ENCODE measurements at places on chromosomes 7 and 10.

- DNase-seq: no peak
Measured at GRCh38 chr10:71209352-71209715, 3.0 kb upstream of the UNC5B start.

DNA sequence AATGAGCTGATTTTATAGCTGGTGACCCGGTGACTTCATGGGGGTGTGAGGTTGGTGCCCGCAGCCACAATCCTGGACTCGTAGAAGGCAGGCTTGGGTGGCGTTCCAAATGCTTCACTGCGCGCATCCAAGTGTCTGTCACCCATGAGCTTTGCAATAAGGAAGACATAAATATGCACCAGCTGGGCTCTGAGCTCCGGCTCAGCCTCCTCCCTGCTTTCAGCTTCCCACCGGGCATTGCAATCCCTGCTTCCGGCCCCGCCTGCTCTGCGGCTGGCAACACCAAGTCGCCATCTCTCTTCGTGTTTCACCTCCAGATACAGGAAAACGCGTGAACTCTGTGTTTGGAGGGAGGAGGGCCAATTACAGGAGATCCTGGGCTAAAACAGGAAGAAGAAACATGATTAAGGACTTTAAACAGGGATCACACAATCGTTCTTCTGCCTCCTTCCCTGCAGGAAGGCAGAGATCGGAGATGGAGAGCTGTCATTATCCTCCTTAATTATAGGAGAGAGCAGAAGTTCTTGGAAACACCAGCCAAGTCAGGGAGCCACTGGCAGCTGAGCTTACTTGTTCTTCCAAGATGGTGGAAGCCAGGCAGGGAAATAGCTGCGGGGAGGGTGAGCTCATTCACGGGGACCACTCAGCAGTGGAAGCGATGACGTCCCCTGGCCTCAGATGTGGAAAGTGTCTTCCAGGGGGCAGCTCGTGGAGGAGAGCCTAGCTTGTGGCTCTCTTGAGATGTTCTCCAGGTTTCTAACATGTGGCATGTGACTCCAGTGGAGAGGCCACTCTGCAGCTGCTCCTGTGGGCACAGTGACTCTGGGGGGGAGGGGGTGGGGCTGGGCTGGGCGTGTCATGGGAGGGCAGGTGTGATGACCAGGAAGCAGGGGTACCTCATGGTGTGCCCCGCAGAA, 134.9 kb downstream of the CAMK1D start:
- peak; percentile 37 for DNase-seq

GRCh38 chr7:26861050-26861449, 3.3 kb downstream of the SKAP2 start:
- no peak for DNase-seq

GRCh38 chr10:93977442-93977841, 16.3 kb upstream of the PLCE1 start:
- DNase-seq: no peak

DNA sequence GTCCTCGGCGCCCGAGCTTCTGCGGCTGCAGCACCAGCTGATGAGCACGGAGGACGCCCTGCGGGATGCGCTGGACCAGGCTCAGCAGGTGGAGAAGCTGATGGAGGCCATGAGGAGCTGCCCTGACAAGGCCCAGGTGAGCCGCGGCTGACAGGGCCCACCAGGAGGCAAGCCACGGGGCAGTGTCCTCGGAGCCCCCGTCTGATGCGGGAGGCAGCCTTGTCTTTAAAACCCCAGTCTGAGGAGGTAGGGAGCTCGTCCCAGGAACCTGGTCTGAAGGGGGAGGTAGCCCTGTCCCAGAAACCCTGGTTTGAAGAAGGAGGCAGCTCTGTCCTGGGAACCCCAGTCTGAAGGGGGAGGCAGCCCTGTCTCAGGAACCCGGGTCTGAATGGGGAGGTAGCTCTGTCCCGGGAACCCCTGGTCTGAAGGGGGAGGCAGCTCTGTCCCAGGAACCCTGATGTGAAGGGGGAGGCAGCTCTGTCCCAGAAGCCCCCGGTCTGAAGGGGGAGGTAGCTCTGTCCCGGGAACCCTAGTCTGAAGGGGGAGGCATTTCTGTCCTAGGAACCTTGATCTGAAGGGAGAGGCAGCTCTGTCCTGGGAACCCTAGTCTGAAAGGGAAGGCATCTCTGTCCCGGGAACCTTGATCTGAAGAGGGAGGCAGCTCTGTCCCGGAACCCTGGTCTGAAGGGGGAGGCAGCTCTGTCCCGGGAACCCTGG, 53.1 kb upstream of the GTF2IRD1 start:
- no peak for DNase-seq

- DNase-seq: no peak
Measured at GRCh38 chr7:132394283-132395198, 181.7 kb downstream of the PLXNA4 start.

DNA sequence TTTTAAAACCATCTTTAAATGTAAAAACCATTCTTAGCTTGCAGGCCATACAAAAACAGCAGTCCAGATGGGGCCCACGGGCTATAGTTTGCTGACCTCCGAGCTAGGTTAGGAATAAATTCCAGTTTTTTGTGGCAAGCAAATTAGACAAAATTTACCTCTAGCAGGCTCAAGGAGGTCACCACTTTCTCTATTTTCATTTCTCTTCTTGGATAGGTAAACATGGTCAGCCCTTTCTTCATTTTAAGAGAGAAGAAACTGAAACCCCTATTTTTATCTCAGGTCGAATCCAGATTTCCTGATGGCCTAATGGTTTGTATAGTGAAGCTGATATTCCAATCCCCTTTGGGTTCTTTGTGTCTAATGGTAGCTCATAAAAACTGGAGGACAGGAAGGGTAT, 10.7 kb downstream of the IKZF5 start:
- no peak for DNase-seq

GRCh38 chr10:67663449-67664087, 32.4 kb downstream of the CTNNA3 start:
- DNase-seq: no peak

DNA sequence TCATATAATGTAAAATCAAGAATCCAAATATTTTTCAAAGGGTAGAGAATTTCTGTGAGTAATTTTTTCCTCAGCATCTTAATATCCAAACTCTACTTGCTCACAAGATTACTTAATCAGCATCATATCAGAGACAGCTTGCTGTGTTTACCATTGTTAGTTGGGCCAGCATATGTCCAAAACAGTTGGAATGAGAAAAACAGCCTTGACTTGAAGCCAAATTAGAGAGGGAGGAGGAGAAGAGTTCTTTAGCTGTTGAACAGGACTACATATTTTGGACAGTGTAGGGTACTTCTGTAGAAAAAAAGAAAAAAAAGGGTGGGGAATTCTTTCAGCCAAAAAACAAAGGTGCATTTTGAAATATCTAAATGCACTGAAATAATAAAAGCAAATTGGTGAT, 69.8 kb downstream of the HDAC9 start:
- no peak for DNase-seq

- DNase-seq: no peak
Measured at GRCh38 chr10:49094646-49095045, 20.7 kb downstream of the VSTM4 start.

- no peak for DNase-seq
Measured at GRCh38 chr10:70909326-70909935, 21.1 kb upstream of the PCBD1 start.

- no peak for DNase-seq
Measured at GRCh38 chr10:132616996-132617736, 79.6 kb downstream of the INPP5A start.

GRCh38 chr7:100949227-100949932, at the start of gene MUC3A:
Gene MUC3A (plus strand): TSS chr7:100949534. CDS start chr7:100949625, 91 bp downstream.
- no peak for DNase-seq

DNA sequence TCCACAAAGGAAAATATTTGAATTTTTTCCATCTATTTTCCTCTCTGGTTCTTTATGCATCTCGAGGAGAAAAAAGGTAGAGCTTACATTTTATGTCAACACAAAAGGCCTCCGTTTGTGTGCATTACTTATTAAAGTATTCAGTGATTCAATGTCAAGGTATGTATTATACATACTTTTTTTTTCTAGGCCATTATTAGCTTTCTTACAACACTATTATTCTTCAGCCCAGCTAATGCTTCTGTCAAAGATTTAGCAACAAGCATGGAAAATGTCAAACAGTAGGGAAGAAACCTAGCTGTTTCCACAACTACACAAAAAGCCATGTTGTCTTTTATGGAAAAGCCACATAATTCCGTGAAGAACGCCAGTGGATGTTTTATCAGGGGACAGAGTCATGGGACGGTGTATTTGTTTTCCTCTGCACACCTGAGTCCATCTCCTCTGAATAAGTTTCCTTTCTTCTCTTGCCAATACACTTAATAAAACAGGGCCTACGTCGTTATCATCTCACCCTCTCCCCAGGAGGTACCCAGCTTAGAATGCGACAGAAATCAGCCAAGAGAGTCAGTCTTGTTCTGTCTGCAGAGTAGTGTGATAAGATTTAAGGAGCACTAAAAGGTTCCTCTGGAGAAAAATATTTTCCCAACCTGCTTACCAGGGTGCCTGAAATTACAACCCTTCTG, 209.7 kb upstream of the AUTS2 start:
- peak; percentile 74 for DNase-seq
